Activated CD4-positive, alpha-beta T cell treated with anti-CD3 and anti-CD28 coated beads, Interleukin-2, amount 50 U/mL, for 1 hour (primary cell): ENCODE measurements at places on chromosomes 11 and 22.

GRCh38 chr11:72807021-72807693, 7.1 kb upstream of the ATG16L2 start:
- DNase-seq: no peak

DNA sequence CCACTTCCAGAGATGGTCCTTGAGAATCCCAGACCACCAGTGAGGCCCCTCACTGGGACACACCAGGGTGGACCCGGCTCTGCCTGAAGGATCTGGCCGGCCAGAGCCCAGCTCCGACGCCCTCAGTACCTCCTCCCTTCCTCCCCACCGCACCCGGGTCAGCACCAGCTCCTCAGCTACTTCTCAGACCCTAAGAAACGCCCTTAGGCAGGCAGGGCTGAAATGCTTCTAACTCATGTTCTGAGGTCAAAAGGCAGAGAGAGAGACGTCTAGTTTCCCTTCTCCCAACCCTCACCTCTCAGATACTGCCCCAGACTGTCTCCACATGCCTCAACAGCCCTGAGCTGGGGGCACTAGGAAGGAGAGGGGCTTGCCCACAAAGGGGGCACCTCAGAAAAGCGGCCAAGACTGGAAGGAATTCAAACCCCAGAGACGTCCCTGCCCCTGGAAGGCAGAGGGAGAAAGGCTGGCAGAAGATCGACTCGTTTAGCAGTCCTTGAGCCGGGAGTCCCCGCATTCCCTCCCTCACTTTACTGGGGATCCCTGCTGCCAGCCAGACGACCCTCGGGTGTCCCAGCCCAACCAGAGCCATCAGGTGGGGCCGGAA, 539 bp downstream of the USH1C start:
- DNase-seq: no peak

GRCh38 chr22:45884201-45885062, 92.5 kb downstream of the WNT7B start:
- DNase-seq: no peak

GRCh38 chr22:47125603-47126002, 363.2 kb downstream of the TBC1D22A start:
- no peak for DNase-seq

- DNase-seq: no peak
Observed at GRCh38 chr11:126054408-126054807, 8.3 kb downstream of the CDON start.

GRCh38 chr11:117932947-117933346, 3.7 kb upstream of the TMPRSS13 start:
- no peak for DNase-seq

- no peak for DNase-seq
Observed at GRCh38 chr11:67517784-67518552, 5.3 kb downstream of the CABP2 start.

GRCh38 chr22:37386441-37386840, 40.8 kb downstream of the ELFN2 start:
- DNase-seq: no peak

GRCh38 chr11:230431-230830, 5.7 kb downstream of the SIRT3 start:
- DNase-seq: no peak

- DNase-seq: no peak
Observed at GRCh38 chr11:66727282-66728037, 1.6 kb downstream of the SPTBN2 start.

GRCh38 chr11:61164606-61165424, 3.6 kb upstream of the VPS37C start:
- no peak for DNase-seq

DNA sequence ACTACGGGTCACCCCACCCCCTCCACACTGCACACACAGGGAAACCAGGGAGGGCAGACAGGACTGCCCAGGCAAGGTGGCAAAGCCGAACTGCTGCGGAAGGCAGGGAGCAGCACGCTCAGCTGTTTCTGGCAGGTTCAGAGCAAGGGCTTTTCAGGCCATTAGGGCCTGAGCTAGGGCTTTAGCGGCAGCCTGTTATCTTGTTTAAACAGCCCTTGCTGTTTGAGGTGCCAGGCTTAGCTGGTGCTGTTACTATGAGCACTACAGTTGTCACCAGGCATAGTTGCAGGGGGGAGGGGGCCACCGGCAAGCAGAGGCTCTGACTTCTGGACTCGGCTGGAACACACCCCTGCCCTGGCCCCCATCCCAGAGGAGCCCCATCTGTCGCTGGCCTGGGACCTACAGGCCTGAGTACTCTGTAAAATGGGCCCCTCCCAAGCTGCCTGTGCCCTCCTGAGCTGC, 34.9 kb downstream of the RSPH14 start:
- no peak for DNase-seq

DNA sequence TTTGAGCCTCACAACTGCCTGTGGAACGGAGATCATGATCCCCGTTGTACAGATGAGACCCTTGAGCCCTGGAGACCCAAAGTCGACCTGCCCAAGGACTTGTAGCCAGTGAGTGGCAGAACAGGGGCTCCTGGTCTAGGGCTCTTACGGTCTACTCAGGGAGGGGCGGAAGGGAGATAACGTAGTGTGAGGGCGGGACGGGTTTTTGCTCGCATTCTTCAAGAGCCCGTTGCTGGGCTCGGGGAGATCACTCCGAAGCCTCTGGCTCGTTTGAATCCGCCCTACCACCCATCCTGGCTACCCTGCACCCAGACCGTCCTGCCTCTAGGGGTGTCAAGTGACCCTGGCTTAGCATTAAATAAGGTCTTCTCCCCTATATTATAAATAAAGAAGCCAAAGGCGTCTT, 639 bp downstream of the CRY2 start:
- peak; percentile 24 for DNase-seq

DNA sequence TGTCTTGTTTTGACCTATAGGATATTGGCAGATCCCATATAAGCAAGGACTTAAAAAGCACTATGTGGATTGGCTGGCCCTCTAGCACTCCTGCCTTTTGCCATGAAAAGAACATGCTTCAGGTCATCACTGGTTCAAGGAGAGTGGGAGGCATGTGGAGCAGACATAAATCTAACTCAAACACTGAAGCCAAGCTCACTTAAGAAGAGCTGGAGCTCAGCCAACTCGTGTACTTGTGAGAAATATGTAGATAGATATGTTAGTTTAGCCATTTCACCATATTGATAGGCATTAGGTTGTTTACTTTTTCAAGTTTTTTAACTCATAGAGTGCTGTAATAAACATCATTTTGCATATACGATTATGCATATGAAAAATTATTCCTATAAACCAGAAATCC, 19.9 kb upstream of the BBOX1 start:
- no peak for DNase-seq

- DNase-seq: no peak
Observed at GRCh38 chr22:21455334-21456089, 11.7 kb upstream of the TMEM191C start.

DNA sequence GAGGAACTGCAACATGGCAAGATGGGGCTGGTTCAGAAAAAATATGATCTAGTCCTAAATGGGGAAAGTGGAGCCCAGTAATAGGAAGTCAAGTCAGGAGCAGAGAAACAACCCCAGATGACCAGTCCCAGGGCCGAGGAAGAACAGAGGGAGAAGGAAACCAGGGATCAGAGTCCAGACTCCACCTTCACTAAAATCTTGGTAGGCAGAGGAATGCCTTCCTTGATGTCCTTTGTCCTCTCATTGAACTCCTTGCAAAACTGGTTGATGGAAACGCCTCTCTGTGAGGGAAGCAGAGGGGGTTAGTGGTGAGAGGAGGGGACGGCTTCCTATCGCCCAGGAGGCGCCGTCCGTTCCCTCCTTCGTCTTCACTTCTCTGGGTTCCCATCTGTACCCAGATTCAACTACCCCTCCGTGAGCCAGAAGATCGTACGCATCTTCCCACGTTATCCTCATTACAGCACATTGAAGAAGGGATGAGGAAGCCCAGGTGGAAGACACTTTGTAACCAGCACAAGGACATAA, 607 bp downstream of the MRPL11 start:
- no peak for DNase-seq

DNA sequence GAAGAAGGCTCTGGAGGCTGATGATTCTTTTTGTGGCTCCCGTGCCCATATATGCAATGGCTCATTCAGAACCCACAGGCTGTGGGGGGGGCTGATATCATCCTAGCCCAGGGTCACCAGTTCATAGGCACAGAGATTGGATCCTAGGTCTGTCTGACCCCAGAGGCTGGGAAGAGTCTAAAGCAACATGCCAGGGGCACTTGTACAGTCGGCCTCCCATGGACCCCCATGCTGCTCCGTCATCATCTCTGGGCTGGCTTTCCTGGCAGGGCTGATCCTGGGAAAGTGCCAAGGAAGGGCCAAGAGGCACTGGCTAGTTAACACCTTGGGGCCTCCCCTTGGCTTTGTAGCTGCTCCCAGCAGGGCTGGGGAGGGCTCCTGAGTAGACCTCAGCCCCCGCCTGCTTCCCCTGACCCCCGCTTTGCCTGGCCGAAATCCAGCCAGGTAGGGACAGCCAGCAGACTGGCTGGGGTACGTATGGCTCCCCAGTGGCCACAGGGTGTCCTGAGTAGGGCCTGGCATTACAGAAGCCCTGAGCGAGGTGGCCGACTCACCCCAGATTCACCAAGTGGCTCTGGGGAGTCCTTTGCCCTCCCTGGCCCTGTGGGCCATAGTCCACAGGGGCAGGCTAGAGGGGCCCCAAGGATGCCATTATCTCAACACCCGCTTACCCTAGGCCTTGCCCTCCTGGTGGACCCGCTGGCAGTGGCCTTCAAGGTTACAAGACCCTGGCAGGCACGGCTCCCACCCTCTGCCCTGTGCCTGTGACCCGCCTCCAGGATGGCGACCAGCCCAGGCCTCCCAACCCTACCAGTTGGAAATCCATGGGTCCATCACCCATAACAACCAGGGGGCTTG, 22.5 kb downstream of the FADS3 start:
- DNase-seq: no peak

DNA sequence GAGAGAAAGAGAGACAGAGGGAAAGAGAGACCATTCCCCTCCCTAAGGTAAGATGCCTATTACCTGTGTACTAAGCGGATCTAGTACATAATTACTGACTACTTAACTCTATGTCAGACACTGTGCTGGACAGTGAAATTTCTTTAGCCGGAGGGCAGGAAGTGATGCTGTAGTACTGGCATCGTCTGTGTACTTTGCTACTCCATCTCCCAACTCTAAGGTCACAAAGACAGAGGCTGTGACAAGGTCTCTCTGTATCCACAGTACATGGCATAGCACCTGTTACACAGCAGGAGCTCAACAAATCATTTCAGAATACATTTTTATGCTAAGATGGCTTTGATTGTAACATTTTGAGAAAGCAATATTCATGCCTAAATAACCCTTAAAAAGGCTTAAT, 9.0 kb downstream of the BLID start:
- DNase-seq: no peak

- no peak for DNase-seq
Observed at GRCh38 chr11:43834286-43834685, 46.3 kb upstream of the ALKBH3 start.

- DNase-seq: no peak
Observed at GRCh38 chr11:116605543-116606459, 167.0 kb downstream of the BUD13 start.

DNA sequence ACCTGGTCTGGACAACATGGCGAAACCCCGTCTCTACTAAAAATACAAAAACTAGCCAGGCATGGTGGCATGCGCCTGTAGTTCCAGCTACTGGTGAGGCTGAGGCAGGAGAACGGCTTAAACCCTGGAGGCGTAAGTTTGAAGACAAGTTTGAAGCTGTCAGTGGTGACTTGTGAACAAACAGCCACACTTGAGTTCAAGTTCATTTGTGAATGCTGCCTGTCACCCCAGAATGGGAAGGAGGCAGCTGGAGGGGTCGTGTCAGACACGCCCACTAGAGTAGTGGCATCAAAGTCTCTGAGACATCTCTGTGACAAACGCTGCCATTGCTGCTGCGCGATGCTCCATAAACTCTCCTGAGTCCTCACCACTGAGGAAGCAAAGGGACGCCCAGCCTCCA, 74.2 kb downstream of the DGCR2 start:
- DNase-seq: no peak

GRCh38 chr22:29756341-29756740, 10.5 kb downstream of the ZMAT5 start:
- DNase-seq: no peak

GRCh38 chr22:16960220-16960883, 47.7 kb downstream of the GAB4 start:
- no peak for DNase-seq

DNA sequence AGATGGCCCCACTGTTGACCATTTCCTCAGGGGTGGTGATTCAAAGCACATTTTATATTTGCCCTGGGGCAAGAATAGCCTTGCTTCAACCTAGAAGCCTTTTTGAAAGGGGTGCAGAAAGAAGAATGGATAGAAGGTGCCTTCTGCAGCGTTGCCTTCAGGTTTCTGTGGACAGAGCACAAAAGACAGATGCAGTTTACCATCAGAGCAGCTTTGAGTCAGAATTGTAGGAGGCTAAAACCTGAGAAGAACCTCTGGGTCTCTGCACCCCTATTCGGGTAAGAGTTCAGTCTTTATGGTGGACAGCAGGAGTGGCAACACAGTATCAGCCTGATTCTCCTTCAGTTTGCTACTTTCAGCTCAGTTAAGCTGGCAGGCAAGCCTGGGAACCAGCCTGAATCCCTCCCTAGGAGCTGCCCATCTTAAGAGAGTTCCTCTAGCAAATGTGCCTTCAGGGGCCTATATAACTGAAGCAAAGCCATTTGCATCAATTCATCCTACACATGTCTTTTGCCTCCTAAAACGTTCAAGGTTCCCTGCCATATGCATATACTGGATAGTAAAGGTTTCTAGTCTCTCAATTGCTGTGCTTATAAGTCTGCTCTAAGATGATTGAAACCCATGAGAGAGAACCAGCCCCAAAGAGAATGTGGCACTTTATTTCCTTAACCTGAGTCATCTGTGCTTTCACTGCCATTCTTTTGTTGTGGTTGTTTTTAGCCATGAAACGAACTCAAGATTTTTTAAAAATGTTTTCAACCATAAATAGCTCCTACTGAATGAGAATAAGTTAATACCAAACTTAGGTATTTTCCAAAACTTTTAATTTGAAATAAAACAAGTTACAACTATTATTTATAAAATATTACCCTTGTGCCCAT, 123.0 kb downstream of the TRIM44 start:
- DNase-seq: no peak

DNA sequence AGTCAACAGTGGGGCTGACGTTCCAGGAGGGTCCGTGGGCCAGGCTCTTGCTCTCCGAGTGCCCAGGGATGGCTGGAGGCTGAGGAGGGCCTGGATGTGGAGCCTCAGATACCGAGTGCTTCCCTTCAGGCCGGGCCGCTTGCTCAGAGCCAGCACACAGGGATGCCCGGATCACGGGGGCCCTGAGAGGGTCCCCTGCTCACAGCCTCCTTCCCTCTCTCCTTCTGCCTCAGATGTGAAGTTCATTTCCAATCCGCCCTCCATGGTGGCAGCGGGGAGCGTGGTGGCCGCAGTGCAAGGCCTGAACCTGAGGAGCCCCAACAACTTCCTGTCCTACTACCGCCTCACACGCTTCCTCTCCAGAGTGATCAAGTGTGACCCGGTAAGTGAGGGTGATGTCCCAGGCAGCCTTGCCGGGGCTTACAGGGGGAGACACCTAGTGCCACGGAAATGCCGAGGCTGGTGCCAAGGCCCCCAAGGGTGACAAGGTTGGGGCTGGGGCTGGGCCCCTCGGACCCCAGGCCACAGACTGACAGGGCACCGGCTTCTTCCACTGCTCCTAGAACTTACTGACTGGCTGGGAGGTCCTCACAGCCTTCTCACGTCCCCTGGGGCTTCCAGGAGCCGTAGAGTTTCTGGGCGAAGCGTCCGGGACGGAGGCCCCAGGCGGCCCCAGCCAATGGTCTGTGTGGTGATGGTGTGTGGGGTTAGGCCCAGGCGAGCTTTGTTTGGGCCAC, 7.0 kb downstream of the CCND1 start:
- DNase-seq: no peak

GRCh38 chr11:122850076-122850631, 11.9 kb downstream of the CRTAM start:
- DNase-seq: no peak
